Fibroblast of skin of scalp (primary cell): ENCODE measurements at places on chromosomes 16 and 17.

DNA sequence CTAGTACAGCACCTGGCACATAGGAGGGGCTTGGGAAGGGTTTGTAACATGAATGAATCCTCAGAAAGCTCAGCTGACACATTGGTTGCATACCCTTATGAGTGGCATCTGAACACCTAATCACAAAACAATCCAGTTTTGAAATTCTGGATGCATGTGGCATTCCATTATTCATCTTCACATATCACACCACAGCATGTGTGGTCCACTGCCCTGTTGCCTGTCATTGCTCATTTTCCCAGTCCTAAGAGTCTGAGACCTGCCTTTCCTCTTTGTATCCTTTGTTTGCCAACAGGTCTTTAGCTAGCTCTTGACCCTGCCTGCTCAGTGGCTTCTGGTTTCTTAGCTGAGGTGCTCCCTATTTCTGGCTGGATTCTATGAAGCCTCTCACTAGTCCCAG is 170.8 kb upstream of the ASIC2 start:
- DNase-seq = peak; percentile 4

DNA sequence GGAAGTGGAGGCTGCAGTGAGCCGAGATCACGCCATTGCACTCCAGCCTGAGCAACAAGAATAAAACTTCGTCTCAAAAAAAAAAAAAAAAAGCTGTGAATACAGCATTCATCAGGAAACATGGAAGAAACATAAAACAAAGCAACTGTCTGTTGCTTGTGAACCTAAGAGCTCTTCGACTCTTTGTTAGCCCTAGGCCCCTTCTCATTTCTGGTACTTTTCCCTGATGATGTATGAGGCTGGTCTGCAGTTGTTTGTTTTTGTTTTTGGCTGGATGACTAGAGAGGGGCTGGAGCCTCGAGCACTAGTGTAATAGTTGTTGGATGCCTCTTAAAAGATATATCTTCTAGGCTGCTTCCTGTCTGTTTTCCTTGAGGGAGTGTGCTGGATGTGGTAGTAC is 113.5 kb downstream of the MAP2K6 start:
- no peak for DNase-seq

DNA sequence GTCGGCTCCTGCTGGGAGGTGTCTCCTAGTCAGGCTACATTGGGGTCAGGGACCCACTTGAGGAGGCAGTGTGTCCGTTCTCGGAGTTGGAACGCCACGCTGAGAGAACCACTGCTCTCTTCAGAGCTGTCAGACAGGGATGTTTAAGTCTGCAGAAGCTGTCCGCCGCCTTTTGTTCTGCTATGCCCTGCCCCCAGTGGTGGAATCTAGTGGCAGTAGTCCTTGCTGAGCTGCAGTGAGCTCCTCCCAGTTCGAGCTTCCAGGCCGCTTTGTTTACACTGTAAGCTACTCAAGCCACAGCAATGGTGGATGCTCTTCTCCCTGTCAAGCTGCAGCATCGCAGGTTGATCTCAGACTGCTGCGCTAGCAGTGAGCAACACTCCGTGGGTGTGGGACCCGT is 36.0 kb downstream of the ITFG1 start:
- DNase-seq = no peak

- DNase-seq = no peak
Observed at GRCh38 chr16:8788578-8789172, 8.8 kb downstream of the TMEM186 start.

DNA sequence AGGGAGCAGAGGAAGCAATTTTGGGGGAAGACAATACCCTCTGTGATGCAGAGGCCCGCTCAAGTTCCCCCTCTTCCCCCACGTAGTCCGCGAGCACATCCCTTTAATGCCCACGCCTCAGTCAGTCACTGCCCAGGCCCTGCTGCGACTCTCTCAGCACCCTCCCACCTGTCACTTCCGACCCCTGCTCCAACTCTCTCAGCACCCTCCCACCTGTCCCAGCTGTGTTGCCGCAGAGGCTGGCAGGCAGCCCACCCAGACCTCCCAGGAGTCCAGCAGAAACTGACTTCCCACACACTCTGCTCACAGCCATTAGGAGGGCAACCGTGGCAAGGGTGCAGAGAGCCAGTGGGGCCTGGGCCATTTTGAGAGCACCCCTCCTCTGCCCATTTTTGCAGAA is 92.7 kb downstream of the WSCD1 start:
- DNase-seq = no peak

DNA sequence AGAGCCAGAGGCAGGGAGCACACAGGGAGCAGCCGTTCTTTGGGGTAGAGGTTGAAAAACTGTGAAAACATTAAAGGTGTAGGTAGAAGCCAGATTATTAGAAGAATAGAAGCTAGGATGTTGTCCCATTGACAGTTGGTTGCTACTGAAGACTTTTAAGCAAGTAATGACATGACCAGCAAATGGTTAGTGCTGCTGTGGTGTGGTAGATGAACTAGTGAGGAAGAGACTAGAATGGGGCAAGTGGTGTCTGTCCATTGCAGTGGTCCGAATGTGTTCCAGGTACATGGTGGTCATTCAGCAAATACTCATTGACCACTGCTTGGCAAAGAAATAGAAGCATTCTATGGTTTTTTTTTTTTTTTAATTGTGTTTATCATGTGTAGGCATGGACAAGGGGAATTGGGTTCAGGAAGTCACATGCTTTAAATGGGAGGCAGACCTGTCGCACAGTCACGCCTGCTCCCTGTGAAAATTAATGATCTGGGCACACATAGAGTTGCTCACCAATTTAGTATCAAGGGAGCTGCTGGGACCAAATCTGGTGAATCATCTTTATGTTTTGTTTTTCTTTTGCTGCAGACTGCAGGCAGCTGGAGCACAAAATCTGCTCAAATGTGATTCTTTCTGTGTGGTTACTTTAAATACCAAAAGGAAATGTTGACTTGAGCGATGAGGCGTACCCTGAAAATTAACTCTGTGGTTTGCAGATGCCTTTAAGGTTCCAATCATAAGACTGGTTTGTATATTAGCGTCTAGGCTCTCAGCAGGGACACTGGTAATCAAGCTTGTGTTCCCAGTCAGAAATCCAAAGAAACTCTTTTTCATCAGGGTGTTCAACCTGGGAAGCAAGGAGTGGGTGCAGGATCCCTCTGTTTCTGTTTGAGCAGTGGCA is 30.7 kb downstream of the YPEL2 start:
- DNase-seq = peak; percentile 92

DNA sequence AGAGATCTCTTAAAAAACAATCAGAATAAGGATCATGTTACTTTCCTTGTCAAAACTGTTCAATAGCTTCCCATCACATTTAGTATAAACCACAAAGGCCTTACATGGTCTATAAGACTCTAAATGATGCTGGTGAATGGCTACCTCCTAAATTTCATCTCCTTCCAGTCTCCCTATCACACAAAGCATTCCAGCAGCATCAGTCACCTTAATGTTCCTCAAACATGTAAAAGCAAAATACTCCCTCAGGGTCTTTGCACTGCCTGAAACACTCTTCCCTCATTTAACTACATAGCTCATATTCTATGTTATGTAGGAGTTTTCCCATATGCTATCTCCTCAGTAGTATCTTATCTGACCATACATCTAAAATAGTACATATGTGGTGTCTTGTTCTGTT is 53.5 kb upstream of the INTS2 start:
- DNase-seq = peak; percentile 16

- peak; percentile 13 for DNase-seq
Observed at GRCh38 chr17:76164331-76164730, 23.3 kb upstream of the FOXJ1 start.

GRCh38 chr17:79465681-79466025 is 145.2 kb downstream of the RBFOX3 start:
- DNase-seq = no peak

DNA sequence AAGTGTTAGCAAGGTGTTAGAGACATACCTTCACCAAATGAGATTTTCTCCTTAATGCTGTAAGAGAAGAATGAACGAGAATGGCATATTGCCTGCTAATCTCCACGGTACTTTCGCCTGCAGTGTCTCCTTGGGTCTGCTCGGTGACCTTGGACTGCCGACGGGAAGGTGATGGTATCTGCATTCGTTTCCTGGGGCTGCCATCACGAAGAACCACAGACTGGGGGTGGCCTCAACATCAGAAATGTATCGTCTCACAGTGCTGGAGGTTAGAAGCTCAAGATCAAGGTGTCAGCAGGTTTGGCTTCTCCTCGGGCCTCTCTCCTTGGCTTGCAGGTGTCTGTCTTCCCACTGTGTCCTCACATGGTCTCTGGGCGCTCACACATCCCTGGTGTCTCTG is 86.3 kb upstream of the TNRC6C start:
- DNase-seq = no peak

GRCh38 chr17:384622-385177 is 32.1 kb upstream of the RPH3AL start:
- DNase-seq = no peak

DNA sequence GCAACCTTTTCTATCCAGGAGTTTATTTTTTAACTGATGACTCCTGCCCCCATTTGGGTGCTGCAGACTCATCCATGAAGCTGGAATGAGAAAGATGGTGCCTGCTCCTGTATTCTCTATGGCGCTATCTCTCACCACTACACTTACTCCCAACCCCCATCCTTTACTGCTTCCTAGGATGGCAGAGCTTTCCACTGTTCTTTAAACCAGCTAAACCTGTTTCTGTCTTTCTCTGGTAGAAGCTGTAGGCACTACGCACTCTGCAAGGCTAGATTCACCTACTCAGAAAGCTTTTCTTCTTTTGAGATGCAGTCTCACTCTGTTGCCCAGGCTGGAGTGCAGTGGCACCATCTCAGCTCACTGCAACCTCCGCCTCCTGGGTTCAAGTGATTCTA is 47.0 kb downstream of the ADAMTS18 start:
- no peak for DNase-seq

DNA sequence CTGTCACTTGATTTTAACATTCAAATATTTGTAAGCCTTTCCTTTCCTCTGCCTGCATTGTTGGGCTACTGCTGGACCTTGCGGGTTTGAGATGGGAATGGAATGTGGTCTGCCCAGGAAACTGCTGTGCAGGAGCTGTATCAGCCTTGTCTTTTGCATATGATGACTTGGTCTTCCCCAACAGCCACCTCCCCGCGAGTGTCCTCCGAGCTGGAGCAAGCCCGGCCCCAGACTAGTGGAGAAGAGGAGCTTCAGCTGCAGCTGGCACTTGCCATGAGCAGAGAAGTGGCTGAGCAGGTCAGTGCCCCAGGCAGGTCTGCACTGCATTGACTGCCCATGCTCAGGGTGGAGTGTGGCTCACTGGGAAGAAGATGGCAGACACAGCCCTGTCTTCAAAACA is 52.8 kb downstream of the B9D1 start:
- DNase-seq = no peak

GRCh38 chr17:68603027-68603426 is 1.9 kb upstream of the FAM20A start:
- no peak for DNase-seq

GRCh38 chr16:15778204-15778743 is 78.6 kb downstream of the MYH11 start:
- DNase-seq = no peak

- DNase-seq = no peak
Observed at GRCh38 chr16:80208743-80209142, 332.1 kb upstream of the DYNLRB2 start.

- DNase-seq = no peak
Observed at GRCh38 chr17:72303787-72304733, 183.2 kb downstream of the SOX9 start.

DNA sequence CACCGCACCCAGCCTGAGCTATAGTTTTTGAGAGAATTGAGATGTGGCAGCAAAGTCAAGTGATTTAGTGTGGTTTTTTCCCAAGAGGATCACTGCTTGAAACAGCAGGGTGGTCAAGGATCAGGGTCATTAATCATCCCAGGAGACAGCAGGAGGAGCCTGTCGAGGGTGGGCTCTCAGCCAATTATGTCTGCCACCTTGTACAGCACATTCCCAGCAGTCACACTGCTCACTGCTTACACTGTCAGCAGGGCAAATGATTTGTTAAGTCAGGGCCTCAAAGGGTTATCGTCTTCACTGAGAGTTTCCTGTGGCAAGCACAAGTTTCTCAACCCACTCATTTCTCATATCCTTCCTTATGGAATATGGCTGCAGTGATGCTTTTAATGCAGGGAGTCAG is 13.2 kb downstream of the B3GNT9 start:
- no peak for DNase-seq

- no peak for DNase-seq
Observed at GRCh38 chr17:49920030-49920769, 48.8 kb upstream of the DLX4 start.

DNA sequence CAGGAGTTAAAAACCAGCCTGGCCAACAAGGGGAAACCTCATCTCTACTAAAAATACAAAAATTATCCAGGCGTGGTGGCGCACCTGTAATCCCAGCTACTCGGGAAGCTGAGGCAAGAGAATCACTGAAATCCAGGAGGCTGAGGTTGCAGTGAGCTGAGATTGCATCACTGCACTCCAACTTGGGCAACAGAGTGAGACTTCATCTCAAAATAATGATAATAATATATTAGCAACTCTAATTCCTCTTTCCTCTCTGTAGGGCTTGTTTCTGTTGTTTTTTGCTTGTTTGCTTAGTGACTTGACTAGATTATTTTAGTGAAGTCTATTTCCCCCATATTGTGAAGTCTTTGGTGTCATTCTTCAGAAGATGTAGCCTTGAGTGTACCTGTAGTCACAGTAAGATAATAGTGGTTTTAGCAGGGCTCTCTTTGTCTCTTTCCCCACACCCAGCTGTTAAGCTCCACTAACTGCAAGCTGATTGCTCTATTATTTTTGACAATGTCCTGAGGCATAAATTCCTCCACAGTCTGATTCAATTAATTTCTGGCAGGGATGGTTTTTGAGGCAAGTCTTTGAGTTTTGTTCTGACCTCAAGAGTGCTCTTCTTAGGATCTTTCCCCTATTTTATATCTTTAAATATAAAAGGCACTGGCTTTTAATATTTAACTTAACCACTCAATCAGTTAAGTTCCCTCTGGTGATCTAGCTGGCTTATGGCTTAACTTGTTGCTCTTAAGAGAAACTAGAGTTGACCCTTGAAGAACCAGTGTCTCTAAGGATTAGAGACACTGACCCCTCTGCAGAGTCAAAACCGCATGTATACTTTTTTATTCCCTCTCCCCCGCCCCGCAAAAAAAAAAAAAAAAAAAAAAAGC is 18.6 kb upstream of the TNFSF12 start:
- DNase-seq = no peak

GRCh38 chr17:40025991-40026815 is 11.0 kb downstream of the CSF3 start:
- DNase-seq = no peak

DNA sequence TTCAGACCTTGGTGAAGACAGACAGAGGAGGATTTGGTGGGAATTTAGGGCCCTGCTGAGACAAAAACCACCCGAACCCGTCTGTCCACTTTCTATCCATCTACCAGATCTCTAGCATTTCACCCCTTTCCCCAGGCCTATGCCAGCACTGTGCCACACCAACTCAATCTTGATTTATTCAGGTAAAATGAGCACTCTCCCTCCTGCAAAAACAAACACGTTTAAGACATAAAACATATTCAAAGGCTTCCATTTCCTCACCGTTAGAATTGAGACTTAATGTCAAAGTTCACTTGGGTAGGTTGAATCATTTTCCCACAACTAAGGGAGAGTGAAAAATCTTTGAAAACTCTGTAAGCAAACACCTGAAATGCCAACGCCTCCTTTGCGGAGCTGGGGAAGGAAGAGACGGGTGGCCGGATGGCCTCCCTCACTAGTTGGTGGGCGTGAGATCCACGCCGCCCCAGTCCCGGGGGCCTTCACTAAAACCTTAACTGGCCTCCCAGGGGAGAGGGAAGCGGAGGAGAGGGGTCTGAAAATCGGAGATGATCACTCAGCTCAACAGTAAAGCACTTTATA is 862 bp downstream of the DCAKD start:
- DNase-seq = peak; percentile 30
